ENCODE measurements at places on chromosomes 16 and 17. TPM values are rescaled to one million over a fixed set of nuclear protein-coding genes. Genes with fewer than 3 reads are reported as not detected.

GRCh38 chr17:79132271-79133064 lies 57.8 kb downstream of the ENGASE start:
- no peak for DNase-seq

DNA sequence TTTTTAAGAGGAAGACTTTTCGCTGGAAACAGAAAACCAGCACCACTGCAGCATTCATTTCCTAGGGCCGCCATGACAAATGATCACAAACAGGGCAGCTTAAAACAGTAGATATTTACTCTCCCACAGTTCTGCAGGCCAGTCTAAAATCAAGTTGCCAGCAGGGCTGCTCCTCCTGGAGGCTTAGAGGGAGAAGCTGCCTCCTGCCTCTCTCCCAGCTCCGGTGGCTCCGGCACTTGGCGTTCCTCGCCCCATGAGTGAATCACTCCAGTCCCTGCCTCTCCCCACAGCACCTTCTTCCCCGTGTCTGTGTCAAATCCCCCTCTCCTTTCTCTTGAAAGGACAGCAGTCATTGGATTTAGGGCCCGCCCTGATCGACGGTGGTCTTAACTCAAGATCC lies 72.1 kb downstream of the SOCS1 start:
- no peak for DNase-seq

DNA sequence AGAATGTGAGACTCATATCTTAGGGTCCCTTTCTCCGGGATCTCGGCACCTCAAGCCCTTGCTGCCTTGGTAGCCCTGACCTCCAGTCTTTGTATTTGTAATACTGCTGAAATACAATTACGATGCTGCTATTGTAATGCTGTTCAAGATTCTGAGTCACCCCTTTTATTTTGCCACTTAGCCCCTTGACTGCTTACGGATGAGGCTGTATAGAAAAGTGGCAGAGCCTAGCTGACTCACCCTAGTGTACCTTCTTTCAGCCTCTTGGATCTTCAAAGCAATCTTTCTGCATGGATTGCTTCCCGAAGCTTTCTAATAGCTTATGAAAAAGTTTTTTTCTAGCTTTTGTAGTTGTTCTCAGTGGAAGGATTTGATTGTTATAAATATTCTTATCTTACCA lies 187.9 kb downstream of the KCNJ2 start:
- no peak for DNase-seq

GRCh38 chr17:39753514-39754160 lies 15.9 kb downstream of the GRB7 start:
- DNase-seq: peak; percentile 84

DNA sequence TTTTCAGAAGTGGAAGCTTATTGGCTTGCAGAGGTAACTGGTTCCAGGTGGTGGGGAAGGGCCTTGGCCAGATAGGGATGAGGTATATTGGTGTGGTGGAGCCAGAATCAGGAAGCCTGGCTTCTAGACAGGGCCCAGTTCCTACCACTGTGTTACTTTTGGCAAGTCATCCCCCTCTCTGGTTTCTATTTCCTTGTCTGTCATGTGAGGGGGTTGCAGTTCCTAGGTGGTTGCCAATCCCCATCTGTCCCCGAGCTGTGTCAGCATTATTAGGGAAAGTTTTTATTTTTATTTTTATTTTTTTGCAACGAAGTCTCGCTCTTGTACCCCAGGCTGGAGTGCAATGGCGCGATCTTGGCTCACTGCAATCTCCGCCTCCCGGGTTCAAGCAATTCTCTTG lies 3.0 kb downstream of the SMCR8 start:
- DNase-seq: no peak

DNA sequence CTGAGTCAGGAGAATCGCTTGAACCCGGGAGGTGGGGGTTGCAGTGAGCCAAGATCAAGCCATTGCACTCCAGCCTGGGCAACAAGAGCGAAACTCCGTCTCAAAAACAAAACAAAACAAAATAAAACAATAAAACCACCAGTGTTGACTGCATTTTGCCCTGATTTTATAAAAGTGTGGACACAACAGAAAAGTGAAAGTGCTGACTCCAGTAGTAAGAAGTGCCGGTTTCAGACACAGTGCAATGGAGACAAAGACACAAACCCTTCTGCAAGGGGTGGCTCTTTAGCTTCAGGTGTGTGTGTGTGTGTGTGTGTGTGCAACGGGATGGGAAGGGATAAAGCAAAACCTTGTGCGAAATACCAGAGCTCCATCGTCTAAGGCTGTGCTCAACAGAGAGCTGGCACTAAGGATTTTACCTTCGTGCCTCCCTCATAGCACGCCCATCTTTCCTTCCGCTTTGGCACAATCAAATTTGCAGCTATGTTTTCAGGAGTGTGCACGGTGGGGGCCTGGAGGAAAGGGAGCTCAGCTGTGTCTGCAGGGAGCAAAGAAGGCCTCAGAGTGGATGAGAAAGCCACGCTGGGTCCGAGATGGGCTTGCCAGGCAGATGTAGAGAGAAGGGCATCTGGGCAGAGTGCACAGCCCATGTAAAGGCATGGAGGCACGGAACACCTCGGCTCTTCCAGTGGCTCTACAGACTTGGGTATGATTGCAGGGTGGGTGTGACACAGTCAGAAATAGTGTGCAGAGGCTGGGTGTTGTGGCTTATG lies 15.5 kb downstream of the MXRA7 start:
- DNase-seq: no peak

DNA sequence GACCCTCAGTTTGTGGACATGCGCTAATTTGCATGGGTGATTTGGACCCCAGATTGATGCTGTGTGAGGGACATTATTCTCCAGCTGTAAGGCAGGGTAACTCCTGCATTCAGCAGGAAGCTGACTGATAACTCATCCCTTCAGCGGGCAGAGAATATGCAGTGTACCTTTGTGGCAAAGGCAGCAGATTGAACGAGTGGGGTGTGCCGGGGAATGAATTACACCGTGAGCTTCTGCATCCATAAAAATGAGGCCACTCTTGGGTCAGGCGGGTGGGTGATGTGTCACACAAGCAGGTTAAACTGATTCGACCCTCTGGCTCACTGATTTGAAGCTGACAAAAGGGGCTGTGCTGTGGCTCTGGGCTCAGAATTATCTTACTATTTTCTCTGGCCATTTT lies 128.9 kb upstream of the PMFBP1 start:
- DNase-seq: no peak

GRCh38 chr17:11486868-11487310 lies 111.4 kb upstream of the DNAH9 start:
- no peak for DNase-seq

DNA sequence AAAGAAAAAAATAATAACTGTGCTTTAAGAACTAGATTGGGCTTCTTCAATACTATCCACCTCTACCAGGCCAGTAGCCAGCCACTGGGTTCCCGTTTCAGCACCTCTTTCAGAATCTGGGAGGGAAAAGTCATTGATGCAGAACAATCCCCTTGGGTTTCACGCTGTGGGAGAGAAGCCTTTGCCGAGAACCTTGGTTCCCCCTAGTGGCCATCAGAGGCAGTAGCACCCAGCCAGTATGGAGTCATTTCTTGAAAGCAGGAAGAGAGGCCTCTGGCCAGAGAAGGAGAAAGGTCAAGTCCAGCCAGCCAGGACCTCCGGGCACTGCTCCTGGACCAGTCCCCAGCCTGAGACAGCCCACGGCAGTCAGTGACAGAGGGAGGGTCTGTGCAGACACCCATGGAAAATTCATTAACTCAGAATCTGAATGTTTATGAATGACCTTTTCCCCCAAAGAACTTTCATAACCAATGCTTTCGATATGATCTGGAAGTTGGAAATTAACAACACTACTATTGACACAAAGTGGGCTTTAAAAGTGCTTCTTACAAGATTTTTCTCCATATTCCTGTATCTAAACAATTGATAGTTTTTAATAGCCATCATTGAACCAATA lies 51.2 kb upstream of the CDH5 start:
- no peak for DNase-seq

DNA sequence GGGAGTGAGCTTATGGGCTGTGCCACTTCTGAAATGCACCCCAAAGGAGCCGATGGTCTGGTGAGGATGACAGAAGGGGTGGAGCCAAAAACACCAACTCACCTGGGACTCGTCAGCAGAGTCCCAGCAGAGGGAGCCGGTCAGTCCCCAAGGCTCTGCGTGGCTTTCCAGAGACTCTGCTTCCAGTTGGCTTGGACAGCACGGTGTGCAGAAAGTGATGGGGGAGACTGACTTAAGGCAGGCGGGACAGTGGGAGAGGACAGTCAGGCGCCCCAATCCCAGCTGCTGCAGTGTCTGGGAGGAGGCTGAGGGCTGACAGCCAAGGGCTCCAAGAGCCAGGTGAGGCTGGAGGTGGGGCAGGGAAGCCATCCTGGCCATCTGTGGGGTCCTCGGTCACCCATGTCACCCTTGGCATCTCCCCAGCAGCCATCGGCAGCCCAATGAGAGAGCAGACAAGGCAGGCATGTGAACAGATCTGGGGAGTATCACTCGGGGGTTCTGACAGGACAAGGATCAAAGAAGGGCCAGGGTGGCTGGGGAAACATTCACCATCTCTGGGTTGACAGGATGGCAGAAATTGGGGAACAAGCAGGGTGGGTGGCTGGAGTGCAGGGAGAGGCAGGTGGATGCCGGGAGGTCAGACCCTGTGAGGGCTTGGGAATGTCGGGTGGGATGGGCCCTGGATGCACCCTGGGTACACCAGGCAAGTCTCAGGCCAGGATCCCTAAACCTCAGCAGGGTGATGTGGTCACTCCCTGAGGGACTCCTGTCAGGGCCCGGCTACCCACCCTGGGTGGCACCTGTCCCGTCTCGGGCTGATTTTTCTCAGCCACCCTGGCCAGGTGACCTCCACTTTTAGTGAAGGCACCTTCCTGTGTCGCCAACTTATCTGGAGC lies 8.9 kb upstream of the KRTAP17-1 start:
- no peak for DNase-seq

- no peak for DNase-seq
These were observed 6.4 kb upstream of the CCDC57 start for GRCh38 chr17:82219083-82219482.

GRCh38 chr16:3135126-3135715 lies 392 bp downstream of the ZNF213 start:
- DNase-seq: no peak

- no peak for DNase-seq
These were observed 1.9 kb downstream of the CDK5R1 start for GRCh38 chr17:32488604-32489180.

DNA sequence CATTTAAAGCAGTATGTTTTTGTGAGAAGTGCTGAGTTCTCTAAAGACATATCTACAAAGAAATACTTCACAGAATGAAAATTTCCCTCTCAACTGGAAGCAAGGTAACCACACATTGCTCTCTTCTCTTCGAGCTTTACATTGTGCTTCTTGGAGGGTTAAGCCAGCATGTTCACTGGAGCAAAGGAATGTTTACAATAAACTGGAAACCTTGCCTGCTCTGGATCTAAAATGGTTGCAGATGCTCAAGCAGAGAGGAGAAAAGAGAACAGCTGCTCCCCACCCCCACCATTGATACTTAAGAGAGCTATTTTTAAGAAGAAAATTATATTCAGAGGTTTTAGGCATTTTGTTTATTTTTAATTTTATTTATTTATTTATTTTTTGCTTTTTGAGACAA lies 213.1 kb downstream of the CEP112 start:
- no peak for DNase-seq

GRCh38 chr17:61411261-61412142 lies 11.9 kb downstream of the TBX2 start:
- DNase-seq: no peak

The NXPH3 gene
- total RNA-seq: not detected

The NPIPA8 gene
- 0.51 TPM for total RNA-seq

The TP53TG3C gene
- total RNA-seq: not detected

The FOXN1 gene
- not detected for total RNA-seq

The LRRC45 gene
- total RNA-seq: 10.6 TPM
